Aorta (tissue), 5 donors: ENCODE measurements at places on chromosomes 7 and 10. TPM values are rescaled to one million over a fixed set of nuclear protein-coding genes. Genes with fewer than 3 reads are reported as not detected.

The CFAP43 gene
- 0.19 TPM for total RNA-seq

The CAMK2B gene
- total RNA-seq: 4.4 TPM

DNA sequence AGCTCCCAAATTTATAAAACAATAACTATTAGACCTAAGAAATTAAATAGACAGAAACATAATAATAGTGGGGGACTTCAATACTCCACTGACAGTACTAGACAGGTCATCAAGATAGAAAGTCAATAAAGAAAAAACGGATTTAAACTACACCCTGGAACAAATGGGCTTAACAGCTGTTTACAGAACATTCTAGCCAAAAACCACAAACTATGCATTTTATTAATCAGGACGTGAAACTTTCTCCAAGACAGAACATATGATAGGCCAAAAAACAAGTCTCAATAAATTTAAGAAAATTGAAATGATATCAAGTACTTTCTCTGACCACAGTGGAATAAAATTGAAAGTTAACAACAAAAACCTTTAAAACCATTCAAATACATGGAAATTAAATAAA lies 46.4 kb downstream of the ZNF680 start:
- H3K36me3 ChIP-seq: no peaks in the 10 kb centered on the region
- H3K4me3 ChIP-seq: no peak overlapping the region
- DNase-seq: no peak
- peaks cover 6% of the 10 kb centered on the region for H3K4me1 ChIP-seq
- H3K27me3 ChIP-seq: no peaks in the 10 kb centered on the region

- no peaks in the 10 kb centered on the region for H3K4me1 ChIP-seq
- DNase-seq: peak; percentile 87
- no peaks in the 10 kb centered on the region for H3K36me3 ChIP-seq
- no peak overlapping the region for H3K4me3 ChIP-seq
- H3K27ac ChIP-seq: peak overlapping the region; percentile 55
Measured at GRCh38 chr7:5634107-5634950, 147.1 kb downstream of the RNF216 start.

The DHTKD1 gene
- total RNA-seq: 16.2 TPM
